ENCODE measurements at places on chromosomes 6 and 20. TPM values are rescaled to one million over a fixed set of nuclear protein-coding genes. Genes with fewer than 3 reads are reported as not detected.
A peak's percentile ranks its signal among the peaks of the same experiment; 100 is the strongest.

ECT2L gene
- total RNA-seq: not detected

HNF4A gene
- total RNA-seq: not detected

NNAT gene
- not detected for total RNA-seq

SLC22A3 gene
- total RNA-seq: not detected

GPX5 gene
- not detected for total RNA-seq

FLOT1 gene
- 75.7 TPM for total RNA-seq

DNA sequence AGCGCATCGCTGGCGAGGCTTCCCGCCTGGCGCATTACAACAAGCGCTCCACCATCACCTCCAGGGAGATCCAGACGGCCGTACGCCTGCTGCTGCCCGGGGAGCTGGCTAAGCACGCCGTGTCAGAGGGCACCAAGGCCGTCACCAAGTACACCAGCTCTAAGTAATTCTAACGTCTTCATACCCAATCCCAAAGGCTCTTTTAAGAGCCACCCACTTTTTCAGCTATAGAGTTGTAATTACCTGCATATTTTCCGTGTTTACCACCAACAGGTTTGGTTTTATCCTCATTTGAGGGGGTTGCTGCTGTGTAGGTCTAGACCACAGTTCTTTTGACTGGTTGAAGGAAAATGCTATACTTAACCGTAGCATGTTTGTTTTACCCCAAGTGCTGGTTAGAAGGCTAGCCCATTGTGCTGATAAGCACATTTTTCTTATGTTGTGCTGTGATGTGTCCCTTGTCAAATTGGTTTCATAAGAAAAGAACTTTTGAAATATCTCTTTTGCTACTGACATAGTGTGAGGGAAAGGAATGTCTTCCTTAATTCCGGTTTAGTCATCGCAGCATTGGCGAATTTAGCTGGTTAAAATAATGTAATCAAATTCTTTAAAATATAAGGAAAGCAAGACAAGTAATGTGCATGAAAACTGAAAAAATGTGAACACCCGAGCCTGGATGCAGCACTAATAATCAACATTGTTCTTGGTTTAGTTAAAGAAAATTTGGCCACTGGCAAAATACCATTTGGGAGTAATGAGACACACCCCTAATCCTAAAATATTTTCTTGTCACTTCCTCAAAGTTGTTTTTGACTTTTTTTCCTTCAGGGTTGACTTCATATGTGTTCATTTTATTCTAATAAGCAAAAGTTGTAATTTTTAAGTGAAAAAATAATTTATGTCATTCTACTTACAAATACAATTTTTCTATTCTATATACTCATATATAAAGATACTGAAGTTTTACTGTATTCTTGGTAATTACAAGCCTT, 112.8 kb downstream of the HFE start:
- H3K4me1 ChIP-seq: peaks cover 17% of the 10 kb centered on the region
- peak overlapping the region; percentile 100 for H3K4me3 ChIP-seq
- DNase-seq: no peak

DNA sequence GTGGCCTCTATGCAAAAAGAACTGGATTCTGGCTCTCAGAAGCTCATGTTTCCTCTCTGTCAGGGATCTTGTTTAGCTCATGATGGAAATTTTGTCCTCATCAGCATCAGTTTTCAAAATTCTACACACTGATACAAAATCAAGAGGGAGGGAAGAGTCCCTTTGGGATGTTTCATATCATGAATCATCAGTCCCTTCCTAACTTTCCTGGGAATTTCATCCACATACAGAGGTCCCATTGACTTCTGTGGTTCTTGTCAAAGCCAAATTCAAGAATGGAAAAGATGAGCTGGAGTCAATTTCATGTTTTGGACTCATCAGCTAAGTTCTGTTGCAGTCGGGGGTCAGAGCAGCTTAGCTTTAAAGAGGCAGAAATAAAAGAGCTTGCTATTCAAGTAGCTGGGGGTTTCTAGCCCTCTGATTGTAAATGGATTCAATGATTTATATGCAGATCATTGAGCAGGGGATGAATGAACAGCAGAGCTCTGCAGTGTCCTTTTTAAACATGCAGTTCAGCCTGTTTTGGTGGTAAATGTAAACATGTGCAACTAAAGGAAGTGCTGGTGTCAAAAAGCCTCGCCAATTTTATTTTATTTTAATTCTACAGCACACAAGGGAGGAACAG, 21.3 kb upstream of the TMEM14A start:
- no peaks in the 10 kb centered on the region for H3K27me3 ChIP-seq
- H3K36me3 ChIP-seq: no peaks in the 10 kb centered on the region
- no peaks in the 10 kb centered on the region for H3K4me1 ChIP-seq
- no peak for DNase-seq
- H3K4me3 ChIP-seq: no peak overlapping the region

- no peak for DNase-seq
- H3K27ac ChIP-seq: no peak overlapping the region
- no peaks in the 10 kb centered on the region for H3K27me3 ChIP-seq
Measured at GRCh38 chr6:72748759-72749158, 126.9 kb downstream of the KCNQ5 start.

- H3K36me3 ChIP-seq: peaks cover 5% of the 10 kb centered on the region
- no peaks in the 10 kb centered on the region for H3K27me3 ChIP-seq
- H3K27ac ChIP-seq: no peak overlapping the region
- H3K4me1 ChIP-seq: no peaks in the 10 kb centered on the region
- no peak overlapping the region for H3K4me3 ChIP-seq
- DNase-seq: no peak
Measured at GRCh38 chr6:163474581-163474980, 60.1 kb downstream of the QKI start.

GRCh38 chr20:56316483-56316882, 42.3 kb upstream of the FAM210B start:
- no peaks in the 10 kb centered on the region for H3K36me3 ChIP-seq
- H3K27me3 ChIP-seq: no peaks in the 10 kb centered on the region
- no peak for DNase-seq
- H3K27ac ChIP-seq: no peak overlapping the region
- H3K4me3 ChIP-seq: no peak overlapping the region

DNA sequence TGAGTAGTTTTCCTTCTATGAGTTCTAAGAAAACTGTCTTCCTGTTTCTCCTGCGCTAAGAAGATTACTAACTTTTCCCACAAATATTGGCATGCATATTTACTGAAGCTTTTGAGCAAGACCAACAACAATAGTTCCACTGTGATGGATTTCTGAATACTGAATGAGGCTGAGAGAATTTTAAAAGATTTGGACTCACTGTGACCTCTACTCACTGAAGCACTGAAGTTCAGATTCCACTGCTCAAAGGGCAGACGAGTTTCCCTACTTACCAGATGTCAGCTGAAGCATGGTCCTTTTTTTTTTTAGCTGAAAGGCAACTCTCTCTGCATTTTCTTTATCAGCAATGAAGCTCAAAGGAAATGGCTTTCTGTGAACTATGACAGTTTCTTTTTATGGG, 718.5 kb downstream of the RFPL4B start:
- H3K27ac ChIP-seq: no peak overlapping the region
- H3K36me3 ChIP-seq: no peaks in the 10 kb centered on the region
- DNase-seq: no peak
- no peaks in the 10 kb centered on the region for H3K27me3 ChIP-seq

DNA sequence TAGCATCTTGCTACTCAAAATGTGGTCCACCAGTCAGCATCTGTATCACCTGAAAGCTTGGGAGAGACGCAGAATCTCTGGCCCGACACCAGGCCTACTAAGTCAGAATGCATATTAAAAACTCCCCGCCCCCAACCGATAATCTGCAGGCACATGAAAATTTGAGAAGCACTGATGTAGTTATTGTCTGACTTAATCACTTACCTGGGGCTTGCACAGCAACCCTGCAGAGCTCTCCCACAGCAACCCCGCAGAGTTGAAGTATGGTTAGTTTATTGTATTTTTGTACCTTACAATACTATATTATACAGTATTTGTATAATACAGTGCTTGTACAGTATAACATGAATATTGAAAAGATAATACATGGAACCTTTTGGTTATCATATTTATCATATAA, 53.7 kb downstream of the KLHL31 start:
- no peak overlapping the region for H3K27ac ChIP-seq
- H3K27me3 ChIP-seq: no peaks in the 10 kb centered on the region
- H3K36me3 ChIP-seq: no peaks in the 10 kb centered on the region
- no peak for DNase-seq
- H3K4me3 ChIP-seq: no peak overlapping the region

- no peak overlapping the region for H3K27ac ChIP-seq
- no peaks in the 10 kb centered on the region for H3K4me1 ChIP-seq
- H3K4me3 ChIP-seq: no peak overlapping the region
Measured at GRCh38 chr6:85192186-85192585, 257.7 kb upstream of the NT5E start.

GRCh38 chr6:166472636-166473035, 89.9 kb upstream of the MPC1 start:
- no peak overlapping the region for H3K27ac ChIP-seq
- no peak overlapping the region for H3K4me3 ChIP-seq
- no peak for DNase-seq
- H3K36me3 ChIP-seq: no peaks in the 10 kb centered on the region
- H3K4me1 ChIP-seq: no peaks in the 10 kb centered on the region

DNA sequence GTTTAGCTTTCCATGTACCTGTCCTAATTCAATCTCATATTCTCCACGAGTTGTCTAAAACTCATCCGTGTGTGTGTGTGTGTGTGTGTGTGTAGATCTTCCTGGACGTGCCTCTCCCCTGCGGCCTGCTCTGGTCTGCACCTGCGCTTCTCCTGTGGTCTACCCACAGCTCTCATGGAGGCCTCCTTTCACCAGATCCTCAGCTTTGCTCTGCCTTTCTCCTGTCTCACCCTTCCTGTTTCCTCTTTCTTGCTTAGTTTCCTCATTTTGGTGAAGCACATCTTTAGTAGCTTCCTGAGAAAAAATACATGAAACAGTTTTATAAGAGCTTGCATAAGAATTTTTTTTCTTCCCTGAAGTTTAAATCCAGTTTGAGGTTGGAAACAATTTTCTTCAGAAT, 18.1 kb downstream of the SLX4IP start:
- peaks cover 13% of the 10 kb centered on the region for H3K4me1 ChIP-seq
- peak overlapping the region; percentile 52 for H3K27ac ChIP-seq
- no peaks in the 10 kb centered on the region for H3K36me3 ChIP-seq
- H3K4me3 ChIP-seq: no peak overlapping the region
- no peaks in the 10 kb centered on the region for H3K27me3 ChIP-seq

GRCh38 chr6:31094389-31094881, 17.9 kb downstream of the C6orf15 start:
- H3K36me3 ChIP-seq: no peaks in the 10 kb centered on the region
- no peak overlapping the region for H3K27ac ChIP-seq
- H3K27me3 ChIP-seq: no peaks in the 10 kb centered on the region
- peaks cover 16% of the 10 kb centered on the region for H3K4me1 ChIP-seq

DNA sequence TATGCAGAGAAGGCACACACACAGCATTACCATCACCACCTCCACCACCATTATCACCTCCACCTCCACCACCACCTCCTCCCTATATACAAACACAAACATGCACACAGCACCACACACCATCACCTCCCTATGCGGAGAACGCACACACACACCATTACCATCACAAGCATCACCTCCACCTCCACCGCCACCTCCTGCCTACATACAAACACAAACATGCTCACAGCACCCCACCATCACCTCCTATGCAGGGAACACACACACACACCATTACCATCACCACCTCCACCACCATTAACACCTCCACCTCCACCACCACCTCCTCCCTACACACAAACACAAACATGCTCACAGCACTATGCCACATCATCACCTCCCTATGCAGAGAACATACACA, 236.5 kb upstream of the AFDN start:
- no peaks in the 10 kb centered on the region for H3K27me3 ChIP-seq
- H3K4me3 ChIP-seq: no peak overlapping the region
- no peak overlapping the region for H3K27ac ChIP-seq
- no peaks in the 10 kb centered on the region for H3K36me3 ChIP-seq
- DNase-seq: no peak

- peaks cover 2% of the 10 kb centered on the region for H3K36me3 ChIP-seq
- no peak for DNase-seq
- H3K4me1 ChIP-seq: peaks cover 26% of the 10 kb centered on the region
- H3K27ac ChIP-seq: no peak overlapping the region
Measured at GRCh38 chr6:107879941-107880340, 55.8 kb upstream of the SCML4 start.

- no peak overlapping the region for H3K27ac ChIP-seq
- no peaks in the 10 kb centered on the region for H3K4me1 ChIP-seq
- DNase-seq: no peak
- no peak overlapping the region for H3K4me3 ChIP-seq
- H3K27me3 ChIP-seq: no peaks in the 10 kb centered on the region
Measured at GRCh38 chr6:8494730-8495129, 59.4 kb upstream of the SLC35B3 start.

DNA sequence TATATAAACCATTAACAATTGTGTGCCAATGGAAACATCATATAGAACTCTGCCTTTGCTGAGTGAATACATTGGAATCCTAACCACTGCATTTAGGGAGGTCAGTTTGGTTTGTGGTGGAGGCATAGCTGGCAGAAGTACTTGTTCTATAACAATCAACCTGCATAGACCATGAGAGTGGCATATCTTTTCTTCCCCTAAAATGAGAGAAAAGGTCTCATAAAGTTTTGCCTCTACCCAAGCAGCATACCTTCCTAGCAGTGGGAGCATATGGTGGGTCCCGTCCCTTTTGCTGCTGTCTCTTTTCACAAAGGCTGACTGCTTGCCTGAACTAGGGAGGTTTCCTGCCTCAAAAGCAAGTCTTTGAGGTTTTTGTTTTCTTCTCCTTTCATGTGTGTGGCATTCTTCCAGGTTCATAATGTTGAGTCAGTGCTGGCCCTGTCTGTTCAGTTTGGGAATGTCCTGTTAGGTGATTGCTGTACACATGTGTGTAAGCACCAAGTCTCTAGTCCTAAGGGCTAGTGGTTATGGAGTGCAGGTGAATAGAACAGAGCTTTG, 61.2 kb upstream of the SUPT3H start:
- DNase-seq: no peak
- H3K27me3 ChIP-seq: no peaks in the 10 kb centered on the region
- no peak overlapping the region for H3K27ac ChIP-seq
- H3K4me1 ChIP-seq: peaks cover 12% of the 10 kb centered on the region
- no peak overlapping the region for H3K4me3 ChIP-seq
- H3K36me3 ChIP-seq: no peaks in the 10 kb centered on the region

DNA sequence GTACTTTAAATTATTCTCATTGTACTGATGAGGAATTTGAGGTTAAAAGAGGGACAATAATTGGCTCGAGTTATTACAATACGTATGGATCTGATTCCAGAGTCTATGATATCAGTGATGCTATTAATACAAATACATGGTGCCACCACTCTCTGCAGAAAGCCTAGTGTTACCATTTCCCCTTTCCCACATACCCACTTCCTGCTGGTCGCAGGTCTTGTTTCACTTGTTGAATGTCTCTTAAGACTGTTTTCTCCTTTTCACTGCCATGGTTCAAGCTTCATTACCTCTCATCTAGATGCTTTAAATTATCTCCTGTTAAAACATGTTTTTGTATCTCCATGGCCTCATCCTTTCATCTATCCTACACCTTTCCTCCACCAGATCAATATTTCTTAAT, 62.0 kb downstream of the FHL5 start:
- H3K27ac ChIP-seq: no peak overlapping the region
- no peaks in the 10 kb centered on the region for H3K27me3 ChIP-seq
- H3K36me3 ChIP-seq: no peaks in the 10 kb centered on the region
- no peak overlapping the region for H3K4me3 ChIP-seq
- DNase-seq: peak; percentile 4

Measured in B cell (primary cell).